NCI-H187 treated with DMSO at 0.1 percent for 48 hours (cell line): ENCODE measurements at places on chromosomes 5 and 9.

DNA sequence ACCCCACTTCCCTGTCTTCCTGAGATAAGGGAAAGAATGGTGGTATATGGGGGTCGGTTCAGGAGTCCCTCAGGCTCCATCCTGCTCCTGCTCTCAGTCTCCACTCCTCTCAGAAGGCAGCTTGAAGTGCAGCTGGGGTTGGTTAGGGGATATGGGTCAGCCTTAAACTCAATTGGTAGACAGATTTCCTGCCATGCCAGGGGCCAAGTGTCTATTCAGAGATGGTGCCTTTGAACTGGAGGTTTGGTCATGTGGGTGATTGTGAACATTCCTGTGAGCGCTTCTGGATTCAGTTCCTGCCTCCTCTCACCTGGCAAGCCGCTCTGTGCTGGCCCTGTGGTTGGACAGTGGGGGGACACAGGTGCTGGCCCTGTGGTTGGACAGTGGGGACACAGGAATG lies 35.1 kb downstream of the CACNA1B start:
- DNase-seq = no peak

DNA sequence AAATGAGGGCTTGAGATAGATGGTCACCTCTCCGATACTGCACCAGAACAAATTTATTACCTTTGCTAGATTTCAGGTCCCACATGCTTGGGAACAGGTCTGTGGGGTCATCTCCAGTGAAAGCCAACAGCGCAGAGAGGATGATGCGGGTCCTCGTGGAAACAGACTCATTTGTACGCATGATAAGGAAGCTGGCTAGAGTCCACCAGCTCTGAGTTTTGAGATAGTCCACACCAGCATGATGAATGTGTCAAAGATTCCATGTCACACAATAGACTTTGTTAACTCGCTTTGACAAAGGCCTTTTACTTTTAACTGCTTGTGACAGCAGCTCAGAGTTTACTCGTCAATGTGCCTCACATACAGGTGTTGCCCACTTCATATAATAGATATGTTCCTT lies 105.4 kb upstream of the TBCA start:
- DNase-seq = no peak

DNA sequence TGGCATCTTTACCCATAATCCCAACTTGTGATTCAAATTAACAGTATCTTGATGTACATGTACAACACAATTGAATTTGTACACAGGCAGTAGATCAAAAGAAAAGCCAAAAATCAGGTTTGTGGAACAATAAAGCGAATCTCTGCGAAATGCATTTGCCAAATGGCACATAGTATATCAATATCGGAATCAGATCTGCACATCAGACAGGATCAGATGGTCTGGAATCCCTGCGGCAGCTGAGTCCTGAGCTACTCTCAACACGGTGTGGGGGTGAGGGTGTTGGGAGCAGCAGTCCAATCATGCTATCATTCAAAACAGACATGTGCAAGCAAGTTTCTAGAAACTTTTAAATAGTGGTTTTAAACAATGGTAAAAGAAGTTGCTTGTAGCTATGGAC lies 358.3 kb downstream of the SEMA5A start:
- no peak for DNase-seq

DNA sequence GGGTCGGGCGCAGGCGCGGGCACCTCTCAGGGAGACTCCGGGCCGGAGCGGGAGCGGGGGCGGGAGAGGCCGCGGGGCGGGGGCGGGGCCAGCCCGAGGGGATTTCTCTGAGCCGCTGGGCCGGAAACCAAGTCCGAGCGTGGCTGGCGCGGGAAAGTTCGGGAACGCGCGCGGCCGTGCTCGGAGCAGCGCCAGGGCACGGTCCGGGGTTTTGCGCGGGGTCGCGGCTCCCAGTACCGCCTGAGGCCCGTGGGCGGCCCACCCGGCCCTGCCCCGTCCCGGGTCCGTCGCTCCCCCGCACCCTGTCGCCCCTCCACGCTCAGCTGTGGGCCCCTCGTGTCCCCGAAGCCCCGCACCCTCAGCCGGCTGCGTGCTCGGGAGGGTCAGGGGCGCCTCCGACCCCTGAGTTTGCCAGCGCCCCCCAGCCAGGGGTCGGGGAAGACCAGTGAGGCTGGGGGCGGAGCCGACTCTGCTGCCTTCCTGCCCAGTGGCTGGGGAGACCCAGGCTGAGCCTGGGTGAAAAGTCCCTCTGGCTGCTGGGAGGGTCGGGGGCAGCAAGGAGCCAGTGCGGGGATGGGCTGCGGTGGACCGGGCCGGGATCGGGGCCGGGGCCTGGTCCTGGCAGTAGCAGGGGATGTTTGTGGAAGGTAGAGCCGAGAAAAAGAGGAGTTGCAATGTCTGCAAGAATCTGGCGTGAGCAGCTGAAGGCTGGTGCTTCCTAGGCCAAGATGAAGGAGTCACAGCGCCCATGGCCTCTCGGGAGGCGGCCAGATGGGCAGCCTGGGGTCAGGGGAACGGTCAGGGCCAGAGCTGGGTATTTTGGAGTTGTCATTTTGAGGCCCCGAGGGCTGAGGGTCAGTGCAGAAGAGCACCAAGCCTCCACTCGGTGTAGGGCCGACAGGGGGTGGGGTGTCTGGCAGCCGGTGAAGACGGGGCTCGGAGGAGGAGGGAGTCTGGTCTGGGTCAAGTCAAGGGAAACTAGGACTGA lies 588 bp downstream of the TRAF2 start:
- no peak for DNase-seq

GRCh38 chr9:135517407-135517822 lies 3.8 kb upstream of the LCN1 start:
- no peak for DNase-seq

- no peak for DNase-seq
These were observed 53.3 kb downstream of the NREP start for GRCh38 chr5:111703662-111704061.

DNA sequence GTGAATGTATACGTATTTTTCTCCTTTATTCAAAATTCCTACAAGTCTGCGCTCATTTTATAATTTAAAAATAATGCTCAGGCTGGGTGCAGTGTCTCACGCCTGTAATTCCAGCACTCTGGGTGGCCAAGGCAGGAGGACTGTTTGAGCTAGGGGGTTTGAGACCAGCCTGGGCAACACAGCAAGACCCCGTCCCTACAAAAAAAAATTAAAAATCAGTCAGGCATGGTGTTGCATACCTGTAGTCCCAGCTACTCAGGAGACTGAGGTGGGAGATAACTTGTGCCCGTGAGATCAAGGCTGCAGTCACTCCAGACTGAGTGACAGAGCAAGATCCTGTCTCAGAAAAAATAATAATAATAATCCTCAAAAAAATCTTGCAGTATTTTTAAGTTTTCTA lies 7.8 kb downstream of the UIMC1 start:
- DNase-seq = no peak

- DNase-seq = no peak
These were observed 85.9 kb downstream of the GNA14 start for GRCh38 chr9:77562019-77562748.
